GDM1 (cell line): ENCODE measurements at places on chromosomes 5 and 9.

GRCh38 chr9:131449276-131449675 lies 53.4 kb upstream of the POMT1 start:
- no peak for DNase-seq

DNA sequence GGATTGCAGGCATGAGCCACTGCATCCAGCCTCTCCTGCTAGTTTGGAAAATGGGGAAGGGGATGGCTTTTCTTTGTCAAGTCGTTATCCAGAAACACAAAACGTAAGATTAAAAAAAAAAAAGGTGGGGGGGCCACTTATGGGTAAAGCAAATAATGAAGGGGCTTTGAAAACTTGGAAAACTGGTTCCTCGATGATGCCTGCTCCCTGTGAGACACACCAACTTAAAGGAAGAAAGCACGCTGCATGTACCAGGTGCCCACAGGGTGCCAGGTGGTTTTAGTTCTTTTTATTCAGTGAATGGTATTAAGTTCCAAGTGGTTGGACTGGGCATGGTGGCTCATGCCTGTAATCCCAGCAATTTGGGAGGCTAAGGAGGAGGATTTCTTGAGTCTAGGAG lies 170.1 kb downstream of the GOLPH3 start:
- DNase-seq = no peak

DNA sequence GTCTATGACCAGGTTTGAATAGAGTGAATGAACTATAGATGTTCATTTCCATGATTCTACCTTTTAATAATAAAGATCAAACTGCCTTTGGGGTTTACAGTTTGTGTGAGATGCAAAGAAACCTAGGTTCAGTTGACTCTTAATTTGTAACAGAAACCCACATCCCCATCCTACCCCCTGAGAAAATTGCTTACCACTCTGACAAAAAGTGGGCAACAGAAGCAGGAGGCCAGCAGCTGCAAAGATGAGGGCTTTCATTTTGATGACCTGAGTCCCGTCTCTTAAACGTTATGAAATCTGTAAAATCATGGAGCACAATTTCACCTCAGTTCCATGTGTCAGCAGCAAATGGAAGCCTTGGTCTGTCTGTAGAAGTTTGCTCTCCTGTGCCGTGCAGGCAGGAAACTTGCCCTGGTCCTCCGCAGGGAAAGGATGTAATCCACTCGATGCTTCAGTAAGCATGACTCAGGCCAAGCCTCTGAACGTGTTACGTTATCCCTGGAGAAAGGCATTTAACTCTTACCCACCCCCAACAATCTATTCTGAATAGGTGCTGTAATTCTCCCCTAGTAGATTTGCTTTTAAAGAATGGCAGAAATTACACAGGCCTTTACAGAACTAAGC lies at the start of gene F2RL2:
F2RL2 (minus strand) TSS at position 431 of the 624 bp plus-strand sequence; CDS start at position 258, 173 bp downstream.
- DNase-seq = no peak

GRCh38 chr5:24646915-24647314 lies 2.1 kb upstream of the CDH10 start:
- DNase-seq = no peak

DNA sequence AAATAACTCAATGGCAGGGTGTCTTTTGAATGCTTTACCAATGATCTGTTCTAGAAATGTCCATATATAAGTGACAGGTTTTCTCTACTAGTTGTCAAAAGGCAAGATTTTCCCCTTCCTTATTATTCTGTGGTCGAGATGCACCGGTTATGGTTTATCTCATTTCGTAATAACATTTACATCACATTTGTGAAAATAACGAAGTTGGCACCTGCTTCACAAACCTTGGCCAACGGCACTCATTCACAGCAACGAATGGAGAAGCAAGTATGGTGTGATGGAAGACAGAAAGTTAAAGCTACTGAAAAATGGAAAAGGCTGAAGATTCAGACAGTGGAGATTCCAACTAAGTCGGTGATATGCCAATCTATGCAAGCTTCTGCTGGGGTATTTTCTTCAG lies 235.8 kb downstream of the KCTD16 start:
- DNase-seq = no peak

DNA sequence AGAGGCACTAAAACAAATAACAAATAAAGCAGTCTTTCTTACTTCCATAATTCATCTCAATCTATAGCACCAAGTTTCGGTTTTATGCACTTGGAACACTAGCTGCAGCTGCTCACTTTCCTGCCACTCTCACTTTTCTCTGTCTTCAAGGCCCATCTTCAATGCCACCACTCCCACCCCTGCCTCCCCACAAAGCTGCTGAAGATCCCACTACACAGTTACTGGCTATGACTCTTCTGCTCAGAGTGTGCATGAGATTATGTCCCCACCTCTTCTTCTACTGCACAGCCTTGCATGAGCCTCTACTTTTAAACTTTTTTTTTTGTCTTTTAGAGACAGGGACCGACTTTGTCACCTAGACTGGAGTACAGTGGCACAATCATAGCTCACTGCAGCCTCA lies 77.4 kb downstream of the SAXO1 start:
- no peak for DNase-seq

DNA sequence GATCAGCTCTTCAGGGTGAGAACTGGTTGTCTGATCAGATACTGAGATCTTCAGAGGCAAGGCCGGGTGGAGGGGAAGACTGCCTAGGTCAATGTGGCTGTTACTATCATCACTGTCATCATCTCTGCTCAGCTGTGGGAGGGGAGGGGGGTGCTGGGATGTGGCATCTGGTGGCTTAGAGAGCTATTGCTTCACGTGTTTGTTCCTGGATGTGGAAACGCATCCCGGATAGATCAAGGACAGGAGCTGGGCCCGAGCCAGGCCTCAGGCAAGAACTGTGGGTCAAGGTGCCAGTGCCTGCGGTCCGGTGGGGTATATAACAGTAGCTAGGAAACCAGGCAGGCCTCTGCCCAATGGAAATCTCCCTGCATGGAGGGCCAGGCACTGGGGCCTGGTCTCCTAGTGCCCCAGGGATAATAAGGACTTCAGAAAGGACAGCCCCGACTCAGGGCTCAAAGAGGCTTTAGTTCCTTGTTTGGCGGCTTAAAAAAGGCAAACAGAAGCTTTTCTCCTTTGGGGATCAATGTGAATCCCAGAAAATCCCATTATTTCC lies 30.3 kb upstream of the TIFAB start:
- no peak for DNase-seq

- DNase-seq = no peak
These were observed 5.0 kb downstream of the P4HA2 start for GRCh38 chr5:132222649-132223038.
